Activated CD8-positive, alpha-beta memory T cell treated with anti-CD3 and anti-CD28 coated beads for 48 hours (primary cell): ENCODE measurements at places on chromosomes 11 and 22.

- DNase-seq, result no peak
These were observed 1.2 kb upstream of the TMEM45B start for GRCh38 chr11:129814244-129815014.

GRCh38 chr11:350723-351255 is 18.5 kb upstream of the B4GALNT4 start:
- no peak for DNase-seq

DNA sequence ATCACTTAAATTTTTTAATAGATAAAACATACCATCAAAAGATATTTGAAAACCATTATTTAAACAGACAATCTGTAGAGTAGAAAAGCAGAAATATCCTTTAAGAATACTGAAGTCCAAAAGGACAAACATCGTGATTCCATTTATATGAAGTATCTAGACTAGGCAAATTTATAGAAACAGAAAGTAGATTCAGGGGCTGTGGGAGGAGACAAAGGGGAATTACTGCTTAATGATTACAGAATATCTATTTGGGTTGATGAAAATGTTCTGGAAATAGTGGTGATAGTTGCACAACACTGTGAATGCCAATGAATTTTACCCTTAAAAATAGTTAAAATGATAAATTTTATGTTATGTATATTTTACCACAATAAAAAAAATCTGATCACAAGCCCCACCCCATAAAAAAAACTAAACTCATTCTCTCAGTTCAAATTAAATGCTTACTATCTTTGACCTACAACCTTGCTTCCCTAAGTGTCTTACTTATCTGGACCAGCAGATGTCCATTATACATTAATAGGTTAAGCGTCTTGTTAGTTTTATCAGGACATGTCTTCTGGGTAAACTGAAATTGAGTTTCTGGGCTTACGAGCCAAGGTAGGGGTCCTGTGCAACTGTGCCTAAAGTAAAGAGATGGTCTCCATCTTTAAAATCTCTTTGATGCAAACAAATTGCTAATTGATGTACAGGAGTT is 86.3 kb downstream of the FCHSD2 start:
- DNase-seq, result no peak

GRCh38 chr11:6498121-6498520 is 1.0 kb downstream of the DNHD1 start:
- DNase-seq, result no peak

GRCh38 chr11:112624431-112624830 is 336.8 kb upstream of the NCAM1 start:
- DNase-seq, result no peak

GRCh38 chr22:46881373-46882118 is 119.1 kb downstream of the TBC1D22A start:
- no peak for DNase-seq
